Activated T-helper 1 cell treated with anti-CD3 and anti-CD28 coated beads, Interleukin-2, amount 50 U/mL, for 16 hours (primary cell): ENCODE measurements at places on chromosomes 6 and 20.

DNA sequence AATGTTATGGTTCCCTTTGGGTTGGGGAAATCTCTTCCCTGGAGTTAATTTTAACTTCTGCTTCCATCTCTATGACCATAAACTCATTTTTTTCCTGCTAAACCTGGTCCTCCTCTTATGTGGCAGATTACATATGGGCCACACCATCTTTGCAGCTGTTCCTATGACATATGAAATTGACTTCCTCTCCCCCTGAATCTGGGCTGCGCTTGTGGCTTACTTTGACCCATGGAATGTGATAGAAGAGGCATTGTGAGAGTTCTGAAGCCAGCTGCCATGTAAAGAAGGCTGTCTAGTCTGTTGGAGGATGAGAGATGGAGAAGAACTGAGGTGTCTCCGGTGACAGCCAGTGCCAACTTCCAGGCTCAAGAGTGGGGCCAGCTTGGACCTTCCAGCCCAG, 100.1 kb downstream of the CDC5L start:
- DNase-seq: no peak

DNA sequence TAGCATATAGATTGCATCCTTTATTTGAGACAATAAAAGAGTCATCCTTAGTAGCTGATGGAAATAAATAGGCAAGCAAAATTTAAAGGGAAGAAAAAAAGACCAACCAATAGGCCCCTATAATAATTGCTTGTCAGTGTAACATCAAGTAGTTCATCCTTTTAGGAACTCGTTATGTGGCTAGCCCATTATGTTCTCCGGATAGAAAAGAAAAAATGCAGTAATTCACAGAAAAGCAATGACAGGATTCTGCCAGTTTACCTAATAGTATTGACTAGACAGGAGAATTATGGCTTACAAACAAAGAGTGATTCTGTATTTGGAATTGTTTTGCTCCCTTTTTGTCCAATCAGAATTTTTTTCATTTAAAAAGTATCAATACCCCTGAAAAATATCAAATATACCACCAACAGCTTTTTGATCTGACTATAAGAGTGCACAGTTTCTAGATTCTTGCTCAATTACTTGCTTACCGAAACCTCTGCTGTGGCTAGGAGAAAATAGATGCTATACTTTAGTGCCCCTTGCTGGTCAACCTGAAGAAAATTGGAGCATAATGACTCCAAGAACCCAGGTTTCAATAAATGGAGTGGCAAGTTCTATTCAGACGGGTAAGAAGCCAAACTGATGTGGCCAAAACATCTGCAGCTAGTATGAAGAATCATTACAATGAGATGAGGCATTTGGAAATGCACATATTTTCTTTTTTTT, 91.5 kb upstream of the SASH1 start:
- DNase-seq: no peak

- DNase-seq: no peak
Measured at GRCh38 chr6:42125231-42125630, 17.2 kb downstream of the C6orf132 start.

GRCh38 chr20:64029293-64030117, 6.5 kb upstream of the C20orf204 start:
- no peak for DNase-seq

GRCh38 chr6:78746457-78746856, 120.9 kb upstream of the IRAK1BP1 start:
- DNase-seq: no peak
